Effector memory CD4-positive, alpha-beta T cell (primary cell): ENCODE measurements at places on chromosomes 6 and 20.

DNA sequence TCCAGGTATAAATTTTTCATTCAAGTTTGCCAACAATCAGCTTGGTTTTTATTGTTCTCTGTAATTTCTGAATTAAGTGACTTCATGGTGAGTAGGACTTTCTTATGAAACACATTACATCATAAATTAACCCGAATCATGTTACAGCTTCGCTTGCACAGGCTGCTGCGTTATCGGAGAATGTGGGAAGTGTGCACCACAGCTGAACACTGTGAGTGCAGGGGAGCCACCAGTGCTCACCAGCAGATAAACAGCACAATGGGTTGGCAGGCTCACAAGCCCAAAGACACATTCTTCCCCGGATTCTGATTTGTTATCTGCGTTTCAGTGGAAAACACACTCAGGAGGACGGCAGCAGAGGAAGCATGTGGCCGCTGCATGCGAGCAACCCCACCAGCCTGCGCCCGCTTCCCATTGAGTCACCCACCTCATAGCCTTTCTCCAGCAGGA, 121.1 kb downstream of the GMDS start:
- DNase-seq = no peak

DNA sequence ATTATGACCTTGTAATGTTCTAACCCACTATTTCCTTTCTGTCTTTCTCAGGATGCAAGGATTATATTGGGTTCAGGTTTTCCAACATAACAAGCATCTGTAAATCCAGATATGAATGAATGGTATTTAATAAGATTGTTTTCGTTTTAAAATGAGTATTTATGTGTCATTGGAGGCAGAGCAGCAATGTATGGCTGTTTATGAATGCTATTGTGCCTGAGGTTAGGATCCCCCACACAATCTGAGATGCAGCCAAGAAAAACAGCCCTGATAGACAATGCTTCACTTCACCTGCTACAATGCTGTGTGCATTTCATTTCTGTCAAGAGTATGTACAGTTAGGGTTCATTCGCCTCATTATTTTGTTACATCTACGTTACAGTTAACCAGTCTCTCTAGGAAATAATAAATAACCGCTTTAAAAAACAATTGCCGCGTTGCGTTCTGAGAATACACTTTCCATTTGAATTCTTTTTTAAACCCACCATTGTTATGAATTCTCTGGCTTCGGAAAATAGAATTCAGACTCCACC, 19.6 kb downstream of the TFAP2A start:
- DNase-seq = no peak

- DNase-seq = no peak
Measured at GRCh38 chr6:144909753-144910285, 624.7 kb downstream of the UTRN start.

DNA sequence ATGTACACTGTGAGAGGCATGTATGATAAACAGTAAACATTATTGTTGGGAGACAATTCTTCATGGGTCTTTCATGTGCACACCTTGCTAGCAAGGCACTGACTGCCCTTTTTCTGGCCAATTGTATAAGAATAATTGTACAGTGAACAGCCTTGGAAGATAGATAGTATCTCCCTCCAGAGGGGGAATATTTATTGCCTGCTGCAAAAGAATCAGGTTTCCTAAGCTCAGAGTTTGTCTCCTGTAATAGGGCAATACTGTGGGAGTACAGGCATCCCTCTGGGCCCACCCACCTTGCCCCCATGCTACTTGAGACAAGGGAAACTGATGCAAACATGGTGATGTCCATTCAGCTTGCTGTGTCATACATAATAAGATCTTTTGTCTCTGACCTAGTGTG, 442.2 kb downstream of the HDGFL1 start:
- DNase-seq = no peak

DNA sequence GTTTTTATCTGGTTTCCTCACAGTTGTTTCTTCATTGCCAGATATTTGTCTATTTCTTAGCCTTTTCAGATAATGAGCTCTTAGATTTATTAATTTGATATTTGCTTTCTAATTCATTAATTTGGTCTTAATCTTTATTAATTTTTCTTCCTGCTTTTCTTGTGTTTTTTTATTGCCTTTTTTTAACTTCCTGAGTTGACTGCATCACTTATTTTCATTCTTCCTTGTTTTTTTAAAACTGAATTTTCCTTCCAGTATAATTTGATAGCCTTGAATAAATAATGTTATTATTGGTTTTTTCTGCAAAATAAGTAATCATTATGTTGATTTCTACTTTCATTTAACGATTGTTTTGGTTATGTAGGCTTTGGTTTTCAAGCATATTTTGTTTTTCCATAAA, 91.5 kb downstream of the RNF144B start:
- DNase-seq = no peak

DNA sequence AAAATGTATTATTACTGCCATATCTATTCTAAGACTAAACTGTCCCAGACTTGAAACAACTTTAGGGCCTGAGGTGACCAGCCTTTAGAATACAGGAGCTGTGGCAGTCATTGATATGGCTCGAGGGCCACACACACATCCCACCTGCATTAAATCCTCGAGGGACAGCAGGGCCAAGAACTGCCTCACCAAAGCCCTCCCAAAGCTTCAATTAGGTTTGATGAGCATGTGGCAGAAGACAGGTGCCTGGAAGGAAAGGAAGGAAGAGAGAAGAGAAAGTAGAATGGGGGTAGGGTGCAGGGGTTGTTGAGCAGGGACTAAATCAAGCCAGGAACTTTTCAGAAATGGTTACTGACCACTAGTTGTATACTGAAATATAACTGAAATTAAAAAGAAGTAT, 115.0 kb downstream of the PDSS2 start:
- DNase-seq = no peak

DNA sequence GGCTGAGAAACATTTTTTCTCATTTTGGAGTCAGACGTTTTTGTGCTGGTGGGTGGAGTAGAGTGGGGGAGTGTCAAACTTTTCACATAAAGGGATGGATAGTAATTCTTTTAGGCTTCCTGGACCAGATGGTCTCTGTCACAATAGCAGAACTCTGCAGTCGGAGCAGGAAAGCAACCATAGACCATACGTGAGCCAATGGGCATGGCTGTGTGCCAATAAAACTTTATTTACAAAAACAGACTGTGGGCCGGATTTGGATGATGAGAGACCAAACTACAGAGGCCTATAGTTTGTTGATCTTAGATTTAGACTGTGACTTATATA, 70.8 kb upstream of the SLC22A23 start:
- DNase-seq = no peak

DNA sequence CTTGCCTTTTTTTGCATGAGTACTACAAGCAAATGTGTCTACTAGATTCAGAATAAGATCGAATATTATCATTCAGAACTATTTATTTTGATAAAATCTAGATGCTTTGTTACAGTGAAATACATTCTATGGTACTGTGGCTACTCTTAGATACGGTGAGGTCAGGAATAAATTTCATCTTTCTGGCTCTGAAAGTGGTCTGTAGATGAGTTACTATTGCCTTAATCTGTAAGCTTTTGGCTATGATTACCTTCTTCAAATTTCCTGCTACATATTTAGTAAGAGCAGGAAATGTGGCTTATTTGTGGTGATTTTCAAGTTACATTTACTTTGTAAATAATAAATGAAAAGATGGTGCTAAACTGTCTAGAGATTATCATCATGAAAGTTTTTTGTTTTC, 50.0 kb downstream of the SCAF8 start:
- no peak for DNase-seq

GRCh38 chr6:43771210-43771857, 1.3 kb downstream of the VEGFA start:
- DNase-seq = no peak

DNA sequence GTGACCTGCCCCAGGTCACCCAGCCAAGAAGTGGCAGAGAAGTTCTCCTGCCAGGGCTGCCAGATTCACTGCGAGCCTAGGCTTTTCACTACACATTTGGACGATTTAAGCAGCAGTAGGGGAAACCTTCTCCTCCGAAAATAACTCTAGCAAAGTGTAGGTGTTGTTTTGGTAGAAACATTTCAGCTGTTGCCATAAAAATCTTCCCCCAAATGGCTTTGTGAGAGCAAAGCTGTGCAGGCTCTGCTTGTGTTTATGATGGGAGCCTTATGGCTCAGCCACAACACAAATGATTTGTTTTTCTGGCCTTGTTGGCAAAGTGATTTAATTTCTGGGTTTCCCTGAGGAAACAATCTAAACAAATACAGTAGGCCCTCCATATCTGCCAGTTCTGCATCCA, 81.8 kb downstream of the PLCB4 start:
- DNase-seq = no peak

DNA sequence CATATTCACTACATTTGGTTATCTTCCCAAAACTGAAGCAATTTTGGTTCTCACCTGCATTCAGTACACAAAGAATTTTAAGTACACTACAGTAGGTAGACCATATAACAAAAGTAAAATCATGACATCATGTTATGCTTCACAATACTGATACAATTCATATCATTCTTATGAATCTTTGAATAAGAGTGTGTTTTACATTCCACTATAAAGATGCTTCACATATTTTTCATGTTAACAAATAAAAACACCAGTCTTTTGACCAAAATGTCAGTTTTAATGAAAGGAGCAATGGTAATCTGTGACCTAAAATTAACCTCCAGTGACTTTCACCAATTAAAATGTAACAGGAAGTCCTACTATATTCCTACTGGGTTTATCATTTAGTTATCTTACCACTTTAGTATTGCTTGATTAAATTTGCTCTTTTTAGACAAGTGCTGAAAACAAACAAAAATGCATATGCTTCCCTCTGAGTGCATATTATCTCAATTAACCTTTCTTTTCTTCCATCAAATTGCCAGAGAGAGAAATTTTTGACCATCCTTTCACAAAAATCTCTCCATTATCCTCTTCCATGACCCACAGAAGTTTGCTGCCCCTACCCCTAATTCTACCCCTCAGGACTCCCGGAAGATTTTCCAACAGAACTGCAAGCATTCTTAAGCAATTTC, 49.3 kb downstream of the PHIP start:
- DNase-seq = no peak

DNA sequence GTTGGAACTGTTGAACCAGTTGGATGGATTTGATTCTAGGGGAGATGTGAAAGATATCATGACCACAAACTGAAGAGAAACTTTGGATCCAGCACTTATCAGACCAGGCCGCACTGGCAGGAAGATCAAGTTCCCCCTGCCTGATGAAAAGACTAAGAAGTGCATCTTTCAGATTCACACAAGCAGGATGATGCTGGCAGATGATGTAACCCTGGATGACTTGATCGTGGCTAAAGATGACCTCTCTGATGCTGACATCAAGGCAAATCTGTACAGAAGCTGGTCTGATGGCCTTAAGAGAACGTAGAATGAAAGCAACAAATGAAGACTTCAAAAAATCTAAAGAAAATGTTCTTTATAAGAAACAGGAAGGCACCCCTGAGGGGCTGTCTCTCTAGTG, 72.8 kb upstream of the CDYL start:
- DNase-seq = no peak

DNA sequence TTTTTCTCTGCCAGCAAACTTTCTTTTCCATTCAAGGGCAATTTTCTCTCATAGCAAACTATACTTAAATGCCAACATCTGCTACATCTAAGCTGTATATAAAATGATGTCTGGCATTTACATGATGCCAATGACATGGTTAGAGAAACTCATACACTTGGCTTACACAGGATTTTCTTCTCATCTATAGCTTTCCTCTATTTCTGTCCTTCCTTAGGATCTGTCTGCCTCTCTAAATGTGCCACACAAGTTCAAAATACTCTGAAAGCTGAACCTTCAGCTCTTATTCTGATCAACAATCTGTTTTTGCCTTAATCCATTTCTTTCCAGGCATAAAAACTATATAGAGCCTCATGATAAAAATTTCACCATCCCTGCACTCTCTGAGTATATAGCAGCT, 290.9 kb upstream of the RNF217 start:
- DNase-seq = no peak

DNA sequence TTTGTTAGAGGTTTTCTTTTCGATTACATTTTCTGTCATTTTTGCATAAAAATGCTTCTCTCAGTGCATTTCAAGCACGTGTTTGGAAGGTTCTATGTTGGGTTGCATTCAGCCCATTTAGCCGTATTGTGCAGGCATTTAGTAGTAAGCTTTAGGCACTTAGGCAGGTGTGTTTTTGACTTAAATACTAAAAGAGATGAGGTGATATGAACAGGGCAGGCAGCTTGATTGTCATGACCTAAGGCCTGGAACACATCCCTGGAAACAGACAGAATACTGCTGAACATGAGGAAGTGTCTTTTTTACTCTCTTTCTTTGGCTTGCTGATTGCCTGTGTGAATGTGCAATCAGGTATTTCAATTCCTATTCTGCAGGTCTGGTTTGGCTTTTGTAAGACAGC, 610.5 kb upstream of the MAN1A1 start:
- no peak for DNase-seq

GRCh38 chr6:144922120-144922722, 637.1 kb downstream of the UTRN start:
- DNase-seq = no peak

- DNase-seq = no peak
Measured at GRCh38 chr20:62667530-62668440, 25.5 kb downstream of the SLCO4A1 start.

GRCh38 chr20:19565736-19566135, 192.3 kb upstream of the RIN2 start:
- no peak for DNase-seq

DNA sequence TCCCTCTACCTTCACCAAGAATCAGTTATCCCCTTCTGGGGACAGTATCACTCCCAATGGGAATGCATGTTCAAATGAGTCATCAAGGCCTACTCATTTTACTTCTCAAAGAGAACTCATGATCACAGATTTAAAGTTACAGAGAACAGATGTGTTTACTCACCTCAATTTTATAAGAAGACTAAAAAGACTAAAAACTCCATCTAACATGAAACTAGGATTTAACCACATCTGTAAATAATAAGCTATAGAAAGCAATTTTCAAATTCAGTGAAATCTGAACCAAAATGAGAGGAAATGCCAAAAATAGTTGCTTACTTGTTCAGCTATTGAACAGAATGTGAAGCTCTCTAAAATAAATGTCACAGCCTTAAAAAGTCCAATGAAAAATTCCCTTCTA, 300.1 kb upstream of the KCNQ5 start:
- no peak for DNase-seq

DNA sequence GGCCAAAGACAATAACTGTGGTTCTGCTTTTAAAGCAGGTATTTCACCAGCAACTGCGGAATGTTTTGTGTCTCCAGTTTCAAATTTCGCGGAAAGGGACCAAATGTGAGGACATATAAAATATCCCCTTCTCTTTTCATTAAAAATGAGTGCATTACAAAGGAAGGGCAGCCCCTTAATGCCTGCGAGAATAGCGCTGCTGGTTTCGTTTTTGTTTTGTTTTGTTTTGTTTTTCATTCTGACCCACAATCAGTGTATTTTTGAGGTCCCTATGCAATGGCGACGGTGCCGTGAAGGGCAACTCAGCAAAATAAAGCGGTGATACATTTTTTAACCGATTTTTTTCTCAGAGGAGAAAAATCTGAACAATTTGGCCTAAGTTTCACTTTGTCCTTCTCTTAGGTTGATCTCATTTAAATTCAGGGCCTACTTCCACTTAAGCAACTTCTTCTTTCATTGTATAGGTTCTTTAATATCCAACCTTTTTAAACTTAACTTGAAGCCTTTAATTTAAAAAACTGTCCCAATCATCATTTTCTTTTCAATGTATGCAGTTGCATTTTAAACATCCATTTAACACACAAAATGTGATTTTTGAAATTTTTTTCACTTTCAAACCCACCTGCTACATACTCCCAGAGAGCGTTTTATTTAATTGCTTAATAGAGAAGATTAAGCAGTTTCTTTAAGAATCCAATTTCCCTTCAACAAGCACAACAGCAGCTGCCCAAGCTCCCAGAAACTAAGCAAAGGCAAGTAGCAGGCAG, 2.9 kb upstream of the HIVEP2 start:
- DNase-seq = no peak

- DNase-seq = no peak
Measured at GRCh38 chr20:38651154-38651553, 49.5 kb downstream of the ARHGAP40 start.
